Stimulated activated CD4-positive, alpha-beta T cell treated with anti-CD3 and anti-CD28 coated beads, Interleukin-1b, Interleukin-23, amount 100 ng/mL, for 24 hours (primary cell): ENCODE measurements at places on chromosomes 4 and X.

GRCh38 chr4:3384771-3385710 lies 56.7 kb upstream of the HGFAC start:
- DNase-seq = no peak

DNA sequence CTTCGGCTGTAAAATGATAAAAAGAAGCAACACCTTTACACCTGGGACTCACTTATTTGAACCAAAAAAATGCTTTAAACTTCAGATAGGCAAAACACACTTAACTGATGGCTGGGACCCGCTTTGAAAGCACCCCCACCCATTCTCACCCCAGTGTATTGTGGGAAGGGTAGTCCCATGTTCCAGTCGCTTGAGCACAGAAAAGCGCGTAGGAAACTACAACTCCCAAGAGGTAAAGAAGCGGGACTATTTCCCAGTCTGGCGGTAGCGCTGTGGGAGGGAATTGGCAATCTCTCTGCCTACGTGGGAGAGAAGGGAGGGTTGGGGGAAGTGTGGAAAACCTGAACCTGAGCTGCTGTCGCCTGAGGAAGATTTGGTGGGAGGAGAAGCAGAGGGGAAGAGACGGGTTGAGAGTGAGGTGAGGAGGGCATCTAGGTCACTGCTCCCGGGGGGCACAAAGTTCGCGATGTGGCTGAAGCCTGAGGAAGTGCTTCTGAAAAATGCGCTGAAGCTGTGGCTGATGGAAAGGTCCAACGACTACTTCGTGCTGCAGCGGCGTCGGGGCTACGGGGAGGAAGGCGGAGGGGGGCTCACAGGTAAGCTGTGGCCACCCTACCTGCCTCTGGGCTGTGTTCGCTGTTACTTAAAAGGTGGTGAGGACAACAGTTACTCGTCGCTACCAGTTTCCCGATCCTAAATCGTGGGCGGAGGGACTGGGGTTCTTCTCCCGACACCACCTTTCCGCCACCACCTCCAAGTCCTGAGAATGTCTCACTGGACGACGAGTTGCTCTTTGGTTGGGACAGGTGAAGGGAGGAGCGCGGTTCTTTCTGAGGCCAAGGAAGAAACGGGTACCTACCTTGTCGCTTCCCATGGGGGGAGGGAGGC lies at the start of gene TBC1D8B:
TBC1D8B (plus strand) TSS at position 286 of the 888 bp plus-strand sequence; CDS start at position 467, 181 bp downstream.
- peak; percentile 1 for DNase-seq

DNA sequence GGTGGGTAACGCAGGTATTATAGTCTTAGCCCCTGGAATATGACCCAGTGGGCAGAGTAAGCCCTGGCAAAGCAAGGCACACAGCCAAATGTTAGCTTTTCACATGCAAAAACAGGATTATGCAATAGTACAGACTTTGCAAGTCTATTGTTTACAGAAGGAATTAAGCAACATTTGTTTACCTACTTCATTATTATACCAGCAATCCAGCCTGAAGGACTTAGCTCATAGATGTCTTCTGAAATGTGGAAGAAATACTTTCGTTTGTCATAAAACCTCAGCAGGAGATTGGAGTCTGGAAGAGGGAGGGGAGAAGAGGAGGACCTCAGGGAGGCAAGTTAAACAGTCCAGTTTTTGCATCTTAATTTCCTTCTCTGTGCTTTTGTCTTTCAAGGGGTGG lies 226.7 kb upstream of the CENPE start:
- DNase-seq = no peak

DNA sequence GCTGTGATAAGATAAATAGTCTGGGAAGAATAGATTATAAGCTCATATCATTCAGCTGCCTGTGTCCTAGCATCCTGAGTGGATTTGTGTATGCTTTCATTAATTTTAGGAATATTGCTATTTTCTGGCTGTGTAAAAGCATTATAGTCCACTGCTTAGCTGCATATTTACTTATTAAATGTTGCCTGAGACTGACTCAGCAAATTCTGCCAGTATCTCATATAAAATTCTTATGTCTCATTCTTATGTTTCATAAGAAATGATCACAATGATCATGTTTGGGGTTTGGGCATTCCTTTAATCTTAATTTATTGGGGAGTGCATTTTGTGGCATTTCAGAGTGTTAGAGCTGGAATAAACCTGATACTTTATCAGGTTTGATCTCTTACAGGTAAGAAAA lies 34.9 kb downstream of the RASSF6 start:
- no peak for DNase-seq

GRCh38 chr4:37648084-37648817 lies 37.9 kb downstream of the RELL1 start:
- DNase-seq = no peak

DNA sequence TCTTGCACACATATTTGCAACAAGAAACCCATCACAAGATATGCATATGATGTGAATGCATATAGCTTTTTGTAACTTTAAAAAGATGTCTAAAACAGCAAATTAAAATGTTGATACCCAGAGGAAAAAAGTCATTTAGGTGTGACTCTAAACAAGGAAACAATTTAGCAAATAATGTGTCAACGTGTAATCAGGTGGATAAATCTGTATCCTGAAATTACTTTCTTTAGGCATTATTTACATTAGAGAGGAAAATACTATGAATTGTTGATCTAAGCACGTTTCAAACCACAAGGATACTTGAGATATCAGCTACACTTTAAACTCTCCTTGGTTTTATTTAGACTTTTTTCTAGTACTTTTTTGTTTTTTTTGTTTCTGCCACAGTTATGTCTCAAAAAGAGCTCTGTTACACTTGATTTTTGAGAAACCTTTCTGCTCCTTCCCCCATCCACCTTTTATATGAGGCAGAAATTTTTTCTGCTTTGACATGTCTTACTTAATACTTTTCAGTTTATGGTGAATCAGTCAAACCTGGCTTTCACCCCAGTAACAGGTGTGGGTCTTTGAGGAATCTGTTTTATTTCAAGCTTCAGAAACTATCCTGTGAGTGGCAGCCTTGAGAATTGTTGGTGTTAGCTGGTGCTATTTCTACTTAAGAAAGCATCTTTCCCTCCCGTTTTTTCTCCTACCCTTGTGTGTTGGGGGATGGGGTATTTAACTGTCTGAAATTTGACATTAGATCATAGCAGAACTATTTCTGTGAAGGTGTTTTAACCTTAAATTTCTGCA lies 1.9 kb downstream of the NPNT start:
- no peak for DNase-seq

DNA sequence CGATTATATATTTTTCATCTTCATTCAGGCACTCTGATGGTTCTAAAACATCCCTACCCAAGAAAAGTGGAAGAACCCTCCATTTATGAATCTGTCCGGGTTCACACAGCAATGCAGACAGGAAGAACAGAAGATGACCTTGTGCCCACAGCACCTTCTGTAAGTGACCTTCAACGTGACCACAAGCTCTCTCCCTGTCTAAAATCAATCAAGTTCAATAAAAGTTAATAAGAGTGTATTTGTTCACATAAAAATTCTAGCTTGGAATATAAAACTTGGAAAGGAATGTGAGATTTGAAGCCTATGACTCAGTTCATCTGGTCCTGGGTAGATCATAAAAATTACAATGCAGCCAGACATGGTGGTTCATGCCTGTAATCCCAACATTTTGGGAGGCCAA lies 36.6 kb downstream of the DAPP1 start:
- DNase-seq = no peak

DNA sequence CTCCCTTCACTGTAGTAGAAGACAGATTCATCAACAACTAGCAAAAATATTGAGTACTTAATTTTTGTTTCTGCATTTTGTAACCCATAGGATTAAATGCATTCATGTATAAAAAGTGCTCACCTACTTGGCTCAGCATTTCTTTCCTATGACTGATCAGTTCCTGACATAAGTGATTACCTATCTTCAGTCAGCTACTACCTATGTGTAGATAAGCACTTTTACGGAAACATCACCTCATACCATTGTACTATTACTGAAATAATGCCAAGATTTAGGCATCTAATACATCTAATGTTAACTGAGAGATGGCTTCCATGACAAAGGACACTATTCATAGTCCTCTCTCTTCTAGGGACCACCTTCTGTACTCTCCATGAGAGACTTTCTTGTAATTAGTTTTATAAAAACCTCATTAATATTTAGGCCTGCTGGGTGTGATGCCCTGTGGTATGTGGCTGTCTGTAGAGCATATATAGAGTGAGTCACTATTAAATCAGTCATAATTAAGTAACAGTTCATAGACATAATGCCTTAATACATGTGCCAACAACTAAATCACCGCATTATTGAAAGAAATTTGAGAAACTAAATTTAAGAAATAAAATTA lies 147.0 kb downstream of the PDGFC start:
- no peak for DNase-seq

GRCh38 chrX:18885328-18886004 lies 98.4 kb downstream of the PHKA2 start:
- DNase-seq = no peak

GRCh38 chr4:6960628-6961412 lies 51.2 kb downstream of the TBC1D14 start:
- DNase-seq = no peak

DNA sequence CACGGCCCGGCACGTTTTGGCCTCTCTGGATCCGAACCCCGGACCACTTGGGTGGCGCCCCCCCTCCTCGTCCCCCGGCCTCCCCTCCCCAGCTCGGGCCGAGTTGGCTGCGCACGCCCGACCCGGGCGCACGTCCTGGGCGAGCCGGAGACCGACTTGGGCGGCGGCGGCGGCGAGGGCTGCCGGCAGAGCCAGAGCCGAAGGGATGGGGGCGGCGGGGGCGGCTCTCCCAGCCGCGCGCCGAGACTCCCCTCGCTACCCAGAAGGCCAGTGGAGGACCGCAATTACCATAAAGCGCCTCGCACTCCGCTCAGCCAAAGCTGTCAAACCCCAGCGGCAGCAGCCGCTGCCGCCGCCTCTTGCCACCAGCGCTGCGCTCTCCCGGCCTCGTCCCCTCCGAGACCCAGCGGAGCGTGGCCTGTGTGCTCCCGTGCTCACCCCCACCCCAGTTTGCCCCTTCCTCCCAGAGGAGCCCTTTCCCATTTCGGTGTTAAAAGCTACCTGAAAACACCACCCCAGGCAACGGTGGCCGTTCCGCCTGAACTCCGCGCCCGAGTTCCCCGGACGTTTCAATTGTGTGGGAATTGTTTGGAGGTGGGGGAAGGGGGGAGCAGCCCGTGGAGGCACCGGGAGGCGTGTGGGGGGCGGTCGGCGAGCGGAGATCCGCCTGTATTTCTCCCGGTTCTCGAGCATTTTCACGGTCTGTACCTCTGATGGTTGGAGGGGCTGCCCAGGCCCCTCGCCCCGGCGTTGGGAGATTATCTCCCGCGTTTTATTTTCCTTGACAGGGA lies 701 bp upstream of the BCOR start:
- peak; percentile 20 for DNase-seq

- no peak for DNase-seq
Measured at GRCh38 chr4:8341691-8342090, 72.1 kb downstream of the HTRA3 start.

- no peak for DNase-seq
Measured at GRCh38 chr4:1382776-1383727, 23.2 kb downstream of the NKX1-1 start.

DNA sequence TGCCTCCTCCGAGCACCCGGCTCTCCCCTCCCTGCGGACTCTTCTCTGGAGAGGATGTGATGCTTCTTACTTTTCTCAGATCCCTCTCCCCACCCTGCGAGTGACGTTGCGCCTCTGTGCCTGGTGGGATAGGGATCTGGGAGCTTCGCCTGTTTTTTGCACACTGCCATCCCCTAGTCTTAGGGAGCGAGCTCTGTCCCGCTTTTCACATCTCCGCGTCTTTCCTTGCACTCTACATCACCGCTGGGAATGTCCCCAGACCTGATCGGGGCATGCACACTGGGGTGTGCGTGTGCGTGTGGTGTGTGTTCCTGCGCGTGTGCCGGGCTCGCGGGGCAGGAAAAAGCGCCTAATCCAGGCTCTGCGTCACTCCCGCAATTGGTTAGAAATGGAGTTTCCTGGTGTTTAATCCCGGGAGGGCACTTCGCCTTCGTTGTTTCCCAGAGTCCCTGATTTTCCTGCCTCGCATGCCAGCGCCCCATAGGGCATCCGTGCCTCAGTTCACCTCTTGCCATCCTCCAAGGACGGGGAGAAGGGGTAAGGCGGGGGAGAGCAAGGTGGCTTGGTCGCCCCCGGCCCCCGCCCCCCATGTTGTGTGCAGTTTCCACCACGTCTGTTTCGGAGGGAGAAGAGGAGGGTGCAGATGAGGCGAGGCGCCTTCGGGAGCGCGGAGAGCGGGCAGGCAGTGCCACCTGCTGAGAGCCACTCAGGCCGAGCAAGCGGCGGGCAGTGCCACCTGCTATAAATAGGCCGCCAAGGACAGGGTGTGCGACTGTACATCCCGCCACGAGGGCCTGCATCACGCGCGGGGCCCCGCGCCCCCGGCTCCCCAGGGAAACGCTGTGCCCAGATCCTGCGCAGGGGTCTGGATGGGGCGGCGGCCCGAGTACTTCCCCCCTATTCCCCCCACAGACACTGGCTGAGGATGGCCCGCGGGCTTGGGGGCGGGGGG lies 759 bp upstream of the TBC1D1 start:
- DNase-seq = no peak

- no peak for DNase-seq
Measured at GRCh38 chr4:43757147-43757546, 691.5 kb downstream of the KCTD8 start.

GRCh38 chr4:10897076-10897475 lies 212.5 kb upstream of the CLNK start:
- DNase-seq = no peak

DNA sequence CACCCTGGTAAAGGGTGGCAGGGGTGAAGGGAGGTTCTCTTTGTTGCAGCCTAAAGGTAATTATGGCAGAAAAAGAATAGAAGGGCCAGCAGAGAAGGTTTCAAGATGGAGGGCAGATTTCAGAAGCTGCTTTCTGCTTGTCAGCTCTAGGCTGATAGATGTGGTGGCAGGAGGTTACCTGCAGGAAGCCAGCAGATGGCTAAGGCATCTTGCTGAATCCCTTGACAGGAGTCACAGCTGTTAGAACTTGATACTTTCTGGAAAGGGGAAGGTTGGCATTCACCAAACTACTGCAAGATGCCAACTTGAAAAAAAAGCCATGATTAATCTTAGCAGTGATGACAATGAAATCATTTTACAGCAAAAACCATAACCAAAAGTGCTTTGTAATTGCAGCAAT lies 69.5 kb upstream of the CBLL2 start:
- DNase-seq = no peak

DNA sequence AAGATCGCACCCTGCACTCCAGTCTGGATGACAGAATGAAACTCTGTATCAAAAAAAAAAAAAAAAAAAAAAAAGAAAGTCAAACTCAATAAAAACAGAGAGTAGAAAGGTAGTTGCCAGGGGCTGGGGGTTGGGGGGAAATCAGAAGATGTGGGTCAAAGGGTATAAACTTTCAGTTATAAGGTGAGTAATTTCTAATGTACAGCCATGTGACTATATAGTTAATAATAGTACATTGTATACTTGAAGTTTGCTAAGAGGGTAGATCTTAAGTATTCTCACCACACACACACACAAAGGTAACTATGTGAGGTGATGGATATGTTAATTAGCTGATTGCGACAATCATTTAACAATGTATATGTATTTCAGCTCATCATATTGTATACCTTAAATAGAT lies 11.5 kb downstream of the HERC6 start:
- no peak for DNase-seq

- DNase-seq = no peak
Measured at GRCh38 chr4:108861334-108861733, 98.5 kb upstream of the ETNPPL start.

- DNase-seq = no peak
Measured at GRCh38 chr4:53717064-53717549, 125.8 kb upstream of the LNX1 start.
